ENCODE measurements at places on chromosomes 4 and X.

DNA sequence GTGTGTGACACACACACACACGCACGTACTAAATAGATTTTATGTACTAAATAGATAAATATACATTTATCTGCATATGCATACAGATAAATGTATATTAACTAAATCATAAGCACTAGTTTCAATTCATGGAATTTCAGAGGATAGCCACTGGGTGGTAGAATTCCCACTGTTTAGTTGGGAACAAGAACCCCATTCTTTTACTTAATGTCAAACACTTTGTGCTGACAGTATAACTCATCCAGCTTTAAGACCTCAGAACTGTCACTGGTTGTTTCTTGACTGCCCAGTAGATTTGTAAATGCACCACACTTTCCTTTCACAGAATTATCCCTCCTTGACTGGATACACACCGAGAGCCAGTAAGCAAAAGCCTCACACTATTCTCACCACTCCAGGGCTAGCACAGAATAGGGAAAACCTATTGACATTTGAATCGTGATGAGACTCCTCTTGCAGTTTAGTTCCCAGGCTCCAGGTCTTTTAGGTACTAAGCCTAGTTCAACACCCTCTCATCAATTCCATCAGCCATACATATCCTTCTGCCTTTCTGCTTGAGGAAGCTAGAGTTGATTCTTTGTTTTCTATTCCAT, 32.4 kb downstream of the PPARGC1A start:
- no peak for DNase-seq

DNA sequence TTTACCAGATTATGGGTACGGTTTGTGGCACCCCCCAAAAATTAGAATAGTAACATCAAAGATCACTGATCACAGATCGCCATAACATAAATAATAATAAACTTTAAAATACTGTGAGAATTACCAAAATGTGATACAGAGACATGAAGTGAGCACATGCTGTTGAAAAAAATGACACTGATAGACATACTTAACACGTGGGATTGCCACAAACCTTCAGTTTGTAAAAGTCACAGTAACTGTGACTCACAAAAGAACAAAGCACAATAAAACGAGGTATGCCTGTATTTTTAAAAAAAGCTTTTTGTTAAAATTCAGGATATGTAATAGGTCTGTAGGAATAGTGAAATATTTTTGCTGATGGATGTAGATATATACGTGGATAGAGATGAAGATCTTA, 93.4 kb downstream of the TET2 start:
- no peak for DNase-seq

DNA sequence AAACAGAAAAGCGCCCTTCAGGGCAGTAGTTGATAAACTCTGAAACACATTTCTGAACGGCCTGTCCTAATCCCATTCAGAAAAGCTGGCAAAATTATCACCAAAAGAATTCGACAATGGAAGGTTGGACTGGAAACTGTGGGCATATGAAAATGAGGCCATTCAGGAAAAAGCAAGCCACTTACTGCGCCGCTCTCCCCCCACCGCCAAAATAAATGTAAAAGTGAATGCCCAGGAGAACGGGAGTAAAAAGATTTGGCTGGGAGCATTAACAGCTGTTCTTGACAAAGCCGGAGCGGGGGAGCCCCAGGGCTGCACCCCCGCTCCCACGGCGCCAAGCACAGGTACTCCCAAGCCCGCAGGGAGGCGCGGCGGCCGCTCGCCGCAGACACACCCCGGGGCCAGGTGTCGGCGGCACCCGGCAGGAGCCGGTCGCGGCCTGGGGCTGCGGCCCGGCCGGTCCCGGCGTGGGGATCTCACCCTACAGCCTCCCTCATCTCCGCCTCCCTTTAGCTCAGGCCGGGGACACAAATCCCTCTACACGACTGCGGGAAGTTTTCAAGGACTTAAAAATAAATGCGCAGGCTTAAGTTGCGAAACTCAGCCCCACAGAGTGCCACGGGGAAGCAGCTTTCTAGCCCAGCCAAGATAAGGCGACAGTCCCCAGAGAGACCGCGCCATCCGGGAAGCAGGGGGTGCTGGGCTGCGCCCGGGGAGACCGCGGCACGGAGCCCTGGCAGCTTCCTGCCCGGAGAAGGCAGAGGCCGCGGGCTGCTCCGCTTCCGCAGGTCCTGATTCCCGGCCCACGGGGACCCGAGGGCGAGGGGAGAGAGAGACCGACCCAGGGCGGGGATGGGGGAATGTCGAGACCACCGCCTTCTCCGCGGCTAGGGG, 593 bp downstream of the SH3RF1 start:
- DNase-seq: peak; percentile 38

GRCh38 chr4:184792950-184793555, 32.7 kb downstream of the ACSL1 start:
- peak; percentile 49 for DNase-seq

GRCh38 chr4:152973629-152974467, 37.7 kb downstream of the FHDC1 start:
- no peak for DNase-seq

- DNase-seq: no peak
These were observed 126.3 kb downstream of the PRDM5 start for GRCh38 chr4:120796271-120796670.

DNA sequence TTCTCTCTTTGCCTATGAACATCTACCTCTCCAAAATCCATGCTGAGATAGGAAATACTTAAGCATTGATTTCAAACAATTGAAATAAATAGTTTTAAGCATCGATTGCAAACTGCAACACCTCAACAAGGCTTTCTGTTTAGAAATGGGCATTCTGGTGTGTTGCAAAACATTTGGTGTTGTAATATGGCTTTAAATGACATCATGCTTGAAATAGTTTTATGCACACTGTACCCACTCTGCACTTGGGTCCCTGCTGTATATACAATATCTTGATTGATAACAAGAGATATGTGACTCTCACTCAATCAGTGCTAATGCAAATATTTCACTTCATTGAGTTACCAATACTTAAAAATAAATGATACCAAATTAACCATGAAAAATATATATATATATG, 964.9 kb upstream of the GRIA3 start:
- no peak for DNase-seq

GRCh38 chr4:8869898-8870646, 1.6 kb downstream of the HMX1 start:
- DNase-seq: no peak

DNA sequence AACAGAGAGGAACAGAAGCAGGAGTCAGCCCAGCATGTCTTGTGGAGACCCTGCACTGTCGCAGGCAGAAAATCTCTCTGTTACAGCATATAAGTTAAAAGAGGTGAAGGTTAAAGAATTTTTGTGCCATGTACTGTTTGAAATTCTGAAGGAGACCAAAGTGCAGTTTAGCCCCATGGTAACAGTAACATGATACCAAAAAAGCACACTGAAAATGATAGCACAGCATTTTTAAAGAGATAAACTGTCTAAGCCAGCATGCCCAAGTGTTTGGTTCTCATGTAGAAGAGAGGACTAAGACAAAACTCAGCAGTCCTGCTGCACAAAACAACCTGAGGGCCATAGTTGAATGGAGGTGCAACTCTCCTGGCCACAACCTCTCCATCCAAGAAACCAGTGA, 41.9 kb upstream of the PARM1 start:
- DNase-seq: no peak

- no peak for DNase-seq
These were observed 117.9 kb upstream of the DCAF8L1 start for GRCh38 chrX:28099166-28099565.

DNA sequence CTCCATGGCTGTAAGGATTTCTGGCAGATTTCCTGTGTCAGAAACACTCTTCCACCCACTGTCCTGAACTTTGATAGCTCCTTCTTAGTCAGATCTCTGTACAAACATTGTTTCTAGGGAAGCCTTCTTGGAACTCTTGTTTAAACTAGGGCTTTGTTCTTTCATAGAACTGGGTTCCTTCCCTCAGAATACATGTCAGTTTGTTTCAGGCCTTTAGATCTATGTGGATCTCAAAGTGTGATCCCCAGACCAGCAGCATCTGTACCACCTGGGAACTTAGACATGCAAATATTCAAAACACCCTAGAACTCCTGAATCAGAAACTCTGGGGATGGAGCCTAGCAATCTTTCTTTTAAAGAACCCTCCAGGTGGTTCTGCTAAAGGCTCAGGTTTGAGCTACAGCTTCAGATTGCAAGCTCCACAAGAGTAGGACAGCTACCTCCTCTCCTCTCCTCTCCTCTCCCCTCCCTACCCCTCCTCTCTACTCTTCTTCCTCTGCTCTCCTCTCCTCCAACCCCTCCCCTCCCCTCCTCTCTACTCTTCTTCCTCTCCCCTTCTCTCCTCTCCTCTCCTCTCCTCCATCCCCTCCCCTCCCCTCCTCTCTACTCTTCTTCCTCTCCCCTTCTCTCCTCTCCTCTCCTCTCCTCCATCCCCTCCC, 12.7 kb downstream of the RASSF6 start:
- DNase-seq: no peak

- no peak for DNase-seq
These were observed 9.9 kb upstream of the CCNQ start for GRCh38 chrX:153608806-153609205.

DNA sequence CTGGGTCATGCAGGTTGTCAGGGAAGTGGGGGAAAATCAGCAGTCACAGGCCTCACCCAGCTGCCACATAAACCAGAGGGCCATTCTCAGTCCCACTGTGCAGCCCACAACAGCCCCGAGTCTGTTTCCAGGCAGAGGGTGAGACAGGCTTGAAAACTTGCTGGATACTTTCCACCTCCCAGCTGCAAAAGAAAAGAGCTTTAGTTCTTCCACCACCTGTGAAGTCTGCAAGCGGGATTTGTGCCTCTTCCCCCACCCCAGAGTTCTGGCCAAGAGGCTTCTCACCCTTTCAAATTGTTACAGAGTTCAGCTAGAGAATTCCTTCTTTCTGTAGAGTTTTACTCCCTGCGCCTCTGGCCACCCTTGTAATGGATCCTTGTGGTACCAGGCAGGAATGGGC, 115.5 kb upstream of the ZDHHC15 start:
- no peak for DNase-seq

- DNase-seq: no peak
These were observed 343.1 kb downstream of the GRID2 start for GRCh38 chr4:92646826-92647225.

GRCh38 chr4:19728773-19729172, 522.9 kb upstream of the SLIT2 start:
- no peak for DNase-seq

- DNase-seq: no peak
These were observed 214.1 kb upstream of the ANXA3 start for GRCh38 chr4:78337244-78338020.

DNA sequence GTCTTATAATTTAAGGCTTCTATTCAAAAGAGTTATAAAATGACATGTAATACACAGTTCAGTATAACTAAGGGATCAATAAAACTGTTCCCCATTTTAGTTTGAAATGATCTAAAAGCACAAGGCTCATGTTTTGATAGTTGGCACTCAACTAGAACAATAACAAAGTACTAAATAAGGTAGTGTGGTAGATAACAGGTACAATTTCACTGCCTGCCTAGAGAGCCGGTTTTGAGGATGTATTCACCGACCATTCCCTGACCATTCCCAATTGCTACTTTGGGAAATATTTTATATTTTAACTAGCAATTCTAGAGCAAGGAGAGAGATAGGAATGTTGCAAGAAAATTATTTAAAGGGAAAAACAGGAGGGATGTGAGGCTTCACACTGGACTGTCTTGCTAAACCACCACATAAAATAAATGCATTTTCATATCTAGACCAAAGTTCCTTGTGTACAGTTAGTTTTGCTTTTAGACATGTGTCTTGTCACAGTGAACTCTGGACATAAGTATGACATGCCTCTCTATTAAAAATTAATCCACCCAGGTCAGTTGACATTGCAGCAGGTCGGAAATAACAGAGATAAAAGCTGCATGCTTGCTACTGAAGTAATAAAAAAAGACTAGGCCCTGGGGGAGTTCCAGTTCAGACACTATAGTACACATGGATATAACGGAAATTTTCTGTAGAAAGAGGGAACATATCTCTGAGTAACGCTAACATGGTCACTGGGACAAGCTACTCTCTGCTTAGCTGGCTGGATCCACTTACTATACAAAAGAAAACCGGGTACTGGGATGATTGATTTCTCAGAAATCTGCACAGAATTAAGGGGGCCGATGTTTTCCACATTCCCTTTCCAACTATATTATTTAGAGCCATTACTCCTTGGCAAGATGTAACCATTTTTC, 56.3 kb upstream of the NAP1L5 start:
- DNase-seq: no peak

- DNase-seq: no peak
These were observed 180.9 kb upstream of the NUDT10 start for GRCh38 chrX:51151734-51152133.

GRCh38 chrX:133749370-133749769, 236.0 kb downstream of the GPC3 start:
- no peak for DNase-seq

DNA sequence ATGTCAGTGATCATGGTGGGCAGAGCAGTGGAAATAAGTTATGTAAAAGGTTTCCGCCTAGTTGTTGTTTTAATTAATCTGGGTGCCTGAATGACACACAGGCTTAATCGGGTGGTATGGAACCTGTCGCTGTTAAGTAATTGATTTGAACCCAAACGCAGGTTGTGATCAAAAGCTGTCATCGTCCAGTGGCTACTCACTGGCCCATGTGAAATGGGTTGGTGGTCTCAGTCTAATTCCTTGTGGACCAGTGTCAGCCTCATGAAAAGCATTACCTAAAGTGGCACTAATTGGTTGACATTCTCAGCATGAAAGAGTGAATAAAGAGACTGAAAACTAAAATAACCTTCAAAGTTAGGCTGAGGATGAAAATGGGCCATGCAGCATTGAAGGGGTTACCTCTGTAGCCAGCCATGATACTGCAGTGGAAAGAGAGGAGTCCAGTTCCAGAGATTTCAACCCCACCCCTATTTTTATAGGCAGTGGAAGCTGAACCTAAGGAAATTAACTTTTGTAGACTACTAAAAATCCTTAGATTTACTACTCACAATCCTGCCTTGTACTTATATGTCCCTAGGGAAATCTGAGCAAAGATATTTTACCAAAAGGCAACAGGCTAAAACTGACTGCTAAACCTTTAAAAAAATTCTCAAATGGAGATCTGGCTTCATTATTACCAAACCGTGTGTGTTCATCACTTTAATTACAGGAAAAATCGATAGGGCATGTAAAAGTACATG, 251.7 kb upstream of the TENM3 start:
- no peak for DNase-seq

- DNase-seq: no peak
These were observed 32.9 kb upstream of the SPRY1 start for GRCh38 chr4:123363729-123364128.

DNA sequence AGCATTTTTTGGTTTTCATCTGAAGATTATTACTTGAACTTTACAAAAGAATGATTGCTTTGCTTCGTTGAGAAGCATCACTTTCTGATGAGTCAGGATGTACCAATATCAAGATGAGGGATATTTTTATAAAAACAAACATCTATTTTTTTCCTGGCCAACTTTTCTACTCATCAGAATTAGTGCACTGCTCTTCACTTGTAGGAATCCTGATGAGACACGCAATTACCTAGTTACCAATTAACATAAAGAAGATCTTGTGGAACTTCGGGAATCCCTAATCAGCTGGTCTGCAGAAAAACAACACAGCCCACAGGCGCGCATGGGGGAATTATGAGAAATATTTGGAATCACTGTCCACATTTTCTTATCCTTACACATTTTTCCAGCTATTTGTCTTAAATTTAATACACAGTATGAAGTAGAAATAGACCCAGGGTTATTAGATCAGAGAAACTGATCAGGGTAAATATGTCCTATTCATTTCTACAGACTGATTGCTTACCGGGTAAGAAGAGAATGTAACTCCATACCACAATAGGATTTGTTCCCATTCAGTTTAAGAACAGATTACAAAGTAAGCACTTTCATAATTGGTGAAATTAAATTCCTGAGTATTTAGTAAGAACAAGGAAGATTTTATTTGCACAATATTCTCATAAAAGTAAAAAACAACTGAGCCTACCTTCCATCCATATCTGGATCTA, 50.9 kb downstream of the MFAP3L start:
- no peak for DNase-seq

Data from activated naive CD8-positive, alpha-beta T cell treated with anti-CD3 and anti-CD28 coated beads, Interleukin-2, amount 50 U/mL, for 24 hours (primary cell).